ENCODE measurements at places on chromosomes 6 and 20.
A peak's percentile ranks its signal among the peaks of the same experiment; 100 is the strongest.

DNA sequence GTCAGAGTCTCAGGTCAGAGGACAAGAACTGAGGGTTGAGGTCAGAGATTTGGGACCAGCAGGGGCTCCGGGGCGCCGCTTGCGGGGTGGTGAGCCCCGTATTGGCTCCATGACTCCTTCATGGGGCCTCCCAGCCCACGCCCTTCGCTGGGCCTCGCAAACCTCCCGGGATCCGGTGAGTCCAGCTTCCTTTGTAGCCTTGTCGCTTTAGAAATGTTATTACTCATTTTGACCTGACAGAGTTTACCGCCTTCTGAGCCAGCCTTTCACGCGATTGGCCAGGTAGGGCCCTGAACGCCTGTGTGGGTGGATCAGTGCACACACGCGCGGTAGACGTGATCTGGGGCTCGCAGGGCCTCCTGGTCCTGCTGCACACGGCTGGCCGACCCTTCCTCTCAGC is 181.1 kb downstream of the ERMARD start:
- no peak for DNase-seq

- no peak for DNase-seq
These were observed 150.8 kb downstream of the ASCC3 start for GRCh38 chr6:100730001-100730980.

DNA sequence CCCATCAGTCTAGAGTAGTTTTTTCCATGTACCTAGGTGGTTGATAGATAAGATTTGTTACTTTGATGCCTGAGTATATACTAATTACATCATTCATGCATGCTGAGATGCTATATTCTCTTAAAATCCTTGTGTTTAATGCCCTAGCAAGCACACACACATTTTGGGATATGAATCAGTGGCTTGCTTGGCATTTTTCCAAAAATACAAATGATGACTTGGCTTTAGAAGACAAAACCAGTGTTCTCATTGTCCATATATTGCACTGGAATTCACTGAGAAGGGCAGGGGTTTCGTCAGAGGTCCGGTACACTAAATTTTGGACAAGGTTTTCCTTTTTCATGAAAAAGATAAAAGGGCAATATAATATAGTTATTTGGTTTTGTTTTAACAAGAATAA is 24.9 kb downstream of the GTPBP2 start:
- DNase-seq, result no peak

GRCh38 chr20:25071734-25072133 is 10.2 kb downstream of the VSX1 start:
- DNase-seq, result no peak

- DNase-seq, result no peak
These were observed 146.4 kb downstream of the SLC22A3 start for GRCh38 chr6:160494576-160494975.

DNA sequence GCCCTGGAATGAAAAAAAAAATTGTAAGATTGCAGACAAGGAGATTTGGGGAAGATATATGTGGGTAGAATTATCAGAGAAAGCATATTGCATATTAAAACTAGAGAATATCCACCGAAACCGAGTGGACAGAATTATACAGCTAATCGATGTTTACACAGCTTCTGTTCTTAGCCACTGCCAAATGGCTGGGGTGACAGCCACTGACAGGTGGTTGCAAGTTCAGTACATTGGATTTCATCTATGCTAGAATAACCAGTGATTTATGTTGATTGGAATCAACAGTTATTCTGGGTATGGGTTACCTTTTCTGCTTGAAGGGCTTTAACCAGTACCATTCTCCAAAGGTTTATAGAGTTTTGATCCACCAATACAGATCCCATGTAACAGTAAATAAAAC is 48.4 kb upstream of the THEMIS start:
- DNase-seq, result no peak

GRCh38 chr6:129683601-129684322 is 26.2 kb downstream of the ARHGAP18 start:
- DNase-seq, result peak; percentile 86

DNA sequence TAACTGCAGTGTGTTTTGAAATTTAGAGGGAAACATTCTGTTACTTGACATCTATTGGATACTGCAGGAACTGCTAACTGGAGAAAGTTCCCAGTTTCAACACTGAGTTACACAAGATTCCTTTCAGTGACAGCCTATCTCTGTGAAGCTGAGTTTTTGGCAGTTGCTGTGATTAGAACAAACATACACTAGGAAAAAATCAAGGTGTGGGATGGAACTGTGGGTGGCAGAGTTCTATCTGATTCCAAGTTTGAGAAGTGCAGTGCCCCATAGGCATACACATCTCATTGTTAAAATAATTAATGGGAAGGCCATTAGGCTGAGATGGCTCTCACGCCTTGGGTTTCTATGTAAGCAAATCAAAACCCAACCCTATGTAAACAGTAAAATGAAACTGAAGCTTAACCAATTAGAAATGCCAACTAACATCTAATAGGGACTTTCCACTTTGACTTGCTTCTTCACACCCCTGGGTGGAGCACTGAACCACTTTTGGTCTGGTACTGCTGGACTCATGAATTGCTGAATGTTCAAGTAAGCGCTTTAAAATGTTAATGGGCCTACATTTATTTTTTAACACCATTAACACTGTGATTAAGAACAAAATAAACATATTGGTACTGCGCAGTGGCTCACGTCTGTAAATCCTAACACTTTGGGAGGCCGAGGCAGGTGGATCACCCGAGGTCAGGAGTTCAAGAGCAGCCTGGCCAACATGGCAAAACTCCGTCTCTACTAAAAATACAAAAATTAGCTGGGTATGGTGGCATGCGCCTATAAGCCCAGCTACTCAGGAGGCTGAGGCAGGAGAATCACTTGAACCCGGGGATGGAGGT is 55.2 kb upstream of the TBC1D7 start:
- no peak for DNase-seq

DNA sequence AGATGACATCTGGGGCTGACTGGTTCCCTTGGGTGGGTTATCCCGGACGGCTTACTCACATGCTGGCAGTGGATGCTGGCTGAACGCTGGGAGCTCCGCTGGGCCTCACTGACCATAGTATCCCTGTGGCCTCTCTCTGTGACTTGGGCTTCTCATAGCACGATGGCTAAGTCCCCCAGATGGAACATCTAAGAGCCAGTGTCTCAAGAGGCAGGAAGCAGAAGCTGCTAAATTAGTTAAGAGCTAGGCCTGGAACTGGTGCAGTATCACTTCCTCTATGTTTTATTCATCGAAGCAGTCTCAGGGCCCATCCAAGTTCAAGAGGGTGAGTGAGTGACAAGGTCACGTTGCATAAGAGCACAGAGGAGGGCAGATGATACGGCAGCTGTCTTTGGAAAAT is 116.5 kb upstream of the LAMP5 start:
- no peak for DNase-seq

GRCh38 chr6:31888276-31889258 is 8.9 kb downstream of the EHMT2 start:
- DNase-seq, result peak; percentile 85
